ENCODE measurements at places on chromosomes 1 and 21.

- DNase-seq: no peak
Observed at GRCh38 chr1:62601457-62601856, 4.1 kb downstream of the ANGPTL3 start.

DNA sequence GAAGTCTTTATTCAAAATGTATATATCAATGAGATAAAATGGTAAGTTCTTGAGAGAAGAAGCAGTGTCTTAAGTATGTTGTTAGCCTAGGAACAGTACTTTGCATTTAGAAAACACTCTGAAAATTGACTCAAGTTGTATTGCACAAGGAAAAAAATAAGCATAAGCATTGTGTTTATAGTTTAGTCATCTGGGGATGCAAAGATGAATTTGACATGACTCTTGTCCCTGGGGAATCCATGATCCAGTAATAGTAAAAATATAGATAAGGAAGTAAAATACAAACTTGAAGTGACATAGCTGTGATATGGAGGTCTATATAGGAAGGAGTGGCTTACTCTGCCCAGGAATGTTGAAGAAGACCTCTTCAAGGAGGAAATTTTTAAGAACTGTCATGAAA, 185.0 kb upstream of the PTBP2 start:
- no peak for DNase-seq

DNA sequence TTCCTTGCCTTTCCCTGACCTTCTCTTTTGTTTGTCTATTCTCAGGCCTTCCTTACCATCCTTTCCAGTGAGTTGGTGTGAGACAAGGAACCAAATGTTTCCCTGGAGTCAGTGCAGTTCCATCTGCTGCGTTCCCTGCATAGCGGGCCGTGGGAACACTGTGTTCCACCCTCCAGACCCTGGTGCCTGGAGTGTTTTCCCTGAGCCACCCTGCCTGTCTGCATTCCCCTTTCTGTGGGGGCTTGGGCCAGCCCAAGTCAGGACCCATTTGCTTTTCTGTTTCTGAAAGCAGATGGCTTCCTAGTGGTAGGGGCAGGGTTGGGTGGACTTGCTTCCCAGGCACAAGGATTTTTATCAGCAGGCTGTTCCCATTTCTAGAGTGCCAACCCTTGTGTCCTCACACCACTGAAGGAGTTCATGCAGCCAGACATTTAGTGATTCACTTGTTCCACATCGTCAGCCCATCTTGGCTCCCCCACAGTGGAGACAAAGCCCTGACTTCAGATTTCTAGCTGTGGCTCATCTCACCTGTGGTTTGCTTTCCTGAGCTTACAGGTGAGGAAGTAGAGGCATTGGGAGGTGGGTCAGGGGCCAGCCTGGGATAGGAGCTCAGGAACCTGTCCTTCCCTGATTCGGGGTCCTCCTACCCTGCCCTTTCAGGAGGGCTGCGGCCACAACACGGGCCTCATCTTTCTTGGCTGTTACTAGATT, 14.1 kb upstream of the MYOG start:
- DNase-seq: no peak

DNA sequence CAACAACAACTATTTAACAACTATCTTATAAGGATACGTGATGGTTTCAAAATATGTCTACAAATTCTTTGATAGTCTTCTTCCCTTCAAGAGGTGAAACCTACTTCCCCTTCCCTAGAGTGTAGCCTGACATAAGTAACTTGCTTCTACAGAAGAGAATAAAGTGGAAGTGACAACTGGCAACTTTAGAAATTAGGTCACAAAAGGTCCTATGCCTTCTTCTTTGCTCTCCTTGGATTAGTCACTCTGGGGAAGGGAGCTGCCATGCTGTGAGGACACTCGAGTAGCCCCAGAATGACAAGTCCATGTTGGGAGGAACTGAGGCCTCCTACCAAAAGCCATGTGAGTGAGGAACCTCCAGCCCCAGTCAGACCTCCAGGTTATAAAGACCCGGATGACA, 19.2 kb downstream of the EFCAB14 start:
- DNase-seq: no peak

DNA sequence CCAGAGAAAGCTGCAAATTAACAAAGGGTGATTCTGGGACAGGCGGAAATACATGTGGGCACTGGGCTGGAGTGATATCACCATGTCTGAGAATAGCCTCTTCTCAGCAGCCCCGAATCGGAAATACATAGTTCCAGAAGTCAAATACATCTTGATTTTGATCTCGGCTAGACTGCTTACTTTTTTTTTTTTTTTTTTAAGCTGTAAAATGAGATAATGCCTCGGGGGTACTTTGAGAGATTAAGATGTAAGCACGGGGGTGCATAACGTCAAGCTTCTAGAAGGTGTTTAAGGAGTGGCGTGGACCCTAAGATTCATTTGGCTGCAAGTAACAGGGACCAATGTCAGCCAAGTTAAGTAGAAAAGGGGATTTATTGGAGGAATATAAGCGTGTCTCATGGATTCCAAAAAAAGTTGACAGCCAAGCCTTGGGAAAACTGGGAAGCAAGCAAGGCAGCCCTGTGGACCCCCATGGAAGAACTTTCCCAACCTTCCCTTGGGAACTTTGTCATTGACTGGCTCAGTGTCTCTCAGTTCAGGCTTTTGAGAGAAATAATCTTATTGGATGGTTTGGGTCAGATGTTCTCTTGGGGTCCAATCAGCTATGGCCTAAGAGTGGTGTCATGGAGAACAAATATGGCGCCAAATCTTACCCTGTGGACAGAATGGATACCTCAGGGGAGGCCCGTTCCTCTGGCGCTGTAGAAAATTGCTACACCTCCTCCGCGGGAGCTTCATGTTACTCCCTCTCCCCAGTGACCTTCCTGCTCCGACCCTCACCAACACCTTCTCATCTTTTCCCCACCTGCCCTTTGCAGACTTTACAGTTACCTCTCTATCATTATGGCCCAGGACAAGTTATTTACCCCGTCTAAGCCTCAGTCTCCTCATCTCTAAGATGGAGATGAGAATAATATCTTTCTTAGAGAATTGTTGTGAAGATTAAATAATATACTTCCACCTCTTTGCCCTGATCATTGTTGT, 186.6 kb downstream of the KAZN start:
- DNase-seq: no peak

DNA sequence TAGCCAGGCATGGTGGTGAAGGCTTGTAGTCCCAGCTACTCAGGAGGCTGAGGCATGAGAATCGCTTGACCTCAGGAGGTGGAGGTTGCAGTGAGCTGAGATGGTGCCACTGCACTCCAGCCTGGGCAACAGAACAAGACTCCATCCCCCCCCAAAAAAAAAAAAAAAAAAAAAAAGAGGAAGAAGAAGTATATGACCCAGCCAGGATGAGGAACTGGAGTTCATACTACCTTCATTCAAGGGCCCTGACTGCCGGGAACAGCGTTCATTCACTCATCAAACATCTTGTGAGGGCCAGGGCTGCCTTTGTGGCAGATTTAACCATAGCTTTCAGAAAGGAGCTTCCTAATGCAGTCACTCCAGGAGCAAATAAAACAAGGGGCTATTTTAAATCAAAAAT, 127.6 kb downstream of the MRPS6 start:
- no peak for DNase-seq

DNA sequence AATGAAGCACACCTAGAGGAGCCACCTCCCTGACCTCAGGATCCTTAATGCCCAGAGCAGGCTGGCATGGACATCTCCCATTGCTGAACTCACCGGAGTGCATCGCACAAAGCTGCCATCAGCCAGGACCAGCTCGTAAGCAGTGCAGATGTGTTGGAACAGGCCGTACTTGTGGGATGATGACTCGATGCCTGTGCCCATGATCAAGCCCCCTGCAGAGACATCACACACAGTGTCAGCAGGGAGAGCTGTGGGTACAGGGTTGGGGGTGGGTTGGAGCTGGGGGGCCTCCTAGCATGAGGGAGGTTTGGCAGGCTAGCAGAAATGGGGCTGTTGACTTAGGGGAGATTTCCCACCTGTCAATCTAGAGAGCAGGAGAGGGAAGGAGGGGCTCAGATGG, 12.0 kb downstream of the DHCR24 start:
- no peak for DNase-seq

DNA sequence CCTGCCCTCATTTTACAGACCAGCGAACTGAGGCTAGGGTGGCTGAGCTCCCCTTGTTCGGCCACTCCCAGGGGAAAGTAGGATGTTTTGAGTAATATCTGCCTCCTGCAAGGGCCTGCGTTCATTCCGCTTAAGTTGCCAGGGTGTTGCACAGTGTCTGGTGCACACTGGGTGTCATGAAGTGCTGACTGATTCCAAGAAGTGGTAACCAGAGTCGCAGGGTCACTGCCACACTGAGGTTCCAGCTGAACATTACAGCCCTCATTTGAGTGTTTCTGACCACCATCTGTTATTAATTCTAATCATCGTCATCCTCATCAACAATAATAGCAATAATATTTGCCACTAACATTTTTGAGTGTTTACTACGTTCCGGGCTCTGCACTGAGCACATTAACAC, 250.6 kb downstream of the KAZN start:
- no peak for DNase-seq

GRCh38 chr1:181111559-181111958, 23.1 kb downstream of the IER5 start:
- DNase-seq: no peak

DNA sequence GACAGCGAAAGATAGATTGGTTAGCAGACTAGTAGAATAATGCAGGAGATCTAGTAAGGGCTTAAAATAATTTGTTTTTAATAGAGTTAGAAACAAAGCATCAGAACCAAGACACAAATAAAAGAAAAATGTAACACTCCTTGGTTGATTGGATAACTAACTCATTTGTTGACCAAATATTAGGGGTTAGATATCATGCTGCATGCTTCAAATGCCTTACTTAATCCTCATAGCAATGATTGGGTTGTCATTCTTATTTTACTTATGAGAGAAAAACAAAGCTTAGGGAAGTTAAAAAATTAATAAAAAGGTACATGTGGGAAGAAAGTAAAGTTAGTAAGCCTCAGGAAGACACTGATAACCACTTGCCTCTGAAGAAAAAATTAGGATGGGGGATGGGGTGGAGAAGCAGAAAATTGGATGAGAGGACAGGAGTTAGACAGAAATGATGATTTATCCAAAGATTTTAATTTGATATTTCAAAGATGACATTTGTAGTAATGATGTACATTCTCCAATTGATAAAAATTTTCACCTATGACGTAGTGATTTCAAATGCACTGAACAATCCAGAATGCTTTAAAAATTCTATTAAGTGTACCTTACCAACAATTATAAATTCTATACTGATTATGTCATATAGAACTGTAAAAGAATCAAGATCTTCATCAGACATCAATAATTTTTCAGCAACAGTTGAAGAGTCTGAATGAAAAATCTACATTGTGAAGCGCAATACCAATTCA, 374.7 kb downstream of the COL11A1 start:
- DNase-seq: no peak

DNA sequence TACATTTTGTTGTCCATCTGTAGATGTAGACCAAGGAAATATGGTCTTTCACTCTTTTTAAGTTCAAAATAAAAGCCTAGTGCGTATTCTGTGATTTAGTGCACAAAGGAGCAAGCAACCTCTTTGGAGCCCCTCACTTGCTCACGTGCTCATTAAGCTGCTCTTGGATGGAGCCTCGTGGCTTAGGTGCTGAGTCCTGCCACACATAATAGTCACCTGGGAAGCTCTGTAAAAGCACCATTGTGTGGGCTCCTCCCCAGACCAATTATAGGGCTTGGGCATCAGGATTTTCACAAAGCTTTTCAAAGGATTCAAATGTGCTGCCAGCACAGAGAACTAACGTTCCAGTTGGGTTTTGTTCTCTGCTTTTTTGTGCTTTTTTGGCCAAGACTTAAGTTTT, 85.0 kb downstream of the PCP4 start:
- DNase-seq: no peak

GRCh38 chr1:207863893-207864535, 46.9 kb downstream of the CD34 start:
- no peak for DNase-seq

GRCh38 chr1:109498161-109498801, 4.4 kb downstream of the CYB561D1 start:
- peak; percentile 18 for DNase-seq

- DNase-seq: no peak
Observed at GRCh38 chr1:32179193-32179442, 357 bp upstream of the TXLNA start.

GRCh38 chr1:181128592-181129497, 40.3 kb downstream of the IER5 start:
- no peak for DNase-seq

- DNase-seq: no peak
Observed at GRCh38 chr1:112636056-112636455, 16.4 kb downstream of the CAPZA1 start.

- DNase-seq: no peak
Observed at GRCh38 chr1:117698398-117699160, 92.7 kb downstream of the TENT5C start.

GRCh38 chr1:25106352-25106751, 126.0 kb downstream of the SYF2 start:
- DNase-seq: no peak

DNA sequence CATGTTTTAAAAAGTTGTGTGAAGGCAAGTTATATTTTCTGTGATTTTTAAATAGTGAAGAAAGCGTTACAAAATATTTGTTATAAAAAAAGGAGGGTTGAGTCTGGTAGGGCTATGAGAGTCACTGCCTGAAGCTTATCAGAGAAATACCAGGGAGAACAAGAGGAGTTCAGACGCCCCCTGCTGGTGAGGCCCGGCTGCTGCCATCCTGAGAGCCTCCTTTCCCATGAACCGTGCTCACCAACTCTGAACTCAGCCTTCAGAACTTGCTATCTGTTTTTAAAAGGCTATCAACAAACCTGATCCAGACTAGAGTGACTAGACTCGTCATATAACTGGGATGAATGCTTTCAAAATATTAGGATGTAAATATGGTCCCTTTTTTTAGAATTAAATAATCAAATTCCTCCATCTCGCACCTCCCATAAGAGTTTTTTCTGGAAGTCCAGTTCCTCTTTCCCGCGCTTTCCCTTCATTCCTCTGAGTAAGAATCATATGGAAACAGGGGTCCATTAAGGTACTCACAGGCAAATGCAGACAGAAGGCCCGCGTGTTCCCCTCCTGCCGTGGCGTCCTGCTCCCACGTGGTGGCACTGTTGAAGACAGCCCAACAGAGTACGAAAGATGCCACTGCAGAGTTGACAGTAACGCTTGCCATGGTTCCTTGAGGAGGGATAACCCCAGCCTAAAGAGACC, 26.2 kb upstream of the SPATA6 start:
- peak; percentile 11 for DNase-seq

- no peak for DNase-seq
Observed at GRCh38 chr1:231091831-231092301, 51.8 kb upstream of the FAM89A start.

DNA sequence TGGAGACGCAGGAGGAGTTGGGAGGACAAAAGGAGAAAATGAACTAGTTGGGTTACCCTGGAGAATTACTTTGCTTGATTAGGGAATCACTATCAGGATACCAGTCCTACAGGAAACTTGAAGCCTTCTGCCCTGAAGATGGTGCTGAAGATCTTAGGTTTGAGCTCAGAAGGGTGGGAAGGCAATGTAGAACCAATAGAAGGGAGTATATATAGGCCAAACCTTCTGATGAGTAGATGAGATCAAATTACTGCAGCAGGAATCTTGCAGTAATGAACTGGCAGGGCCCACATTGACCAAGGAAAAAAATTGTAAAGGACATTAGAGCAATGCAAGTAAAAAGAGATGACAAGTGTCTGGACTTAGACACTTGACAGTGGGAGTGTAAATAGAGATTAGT, 116.3 kb upstream of the CACYBP start:
- DNase-seq: no peak

- no peak for DNase-seq
Observed at GRCh38 chr1:14499312-14500040, 99.0 kb upstream of the KAZN start.
